GM12891 (cell line): ENCODE measurements at places on chromosomes 16 and 17.

DNA sequence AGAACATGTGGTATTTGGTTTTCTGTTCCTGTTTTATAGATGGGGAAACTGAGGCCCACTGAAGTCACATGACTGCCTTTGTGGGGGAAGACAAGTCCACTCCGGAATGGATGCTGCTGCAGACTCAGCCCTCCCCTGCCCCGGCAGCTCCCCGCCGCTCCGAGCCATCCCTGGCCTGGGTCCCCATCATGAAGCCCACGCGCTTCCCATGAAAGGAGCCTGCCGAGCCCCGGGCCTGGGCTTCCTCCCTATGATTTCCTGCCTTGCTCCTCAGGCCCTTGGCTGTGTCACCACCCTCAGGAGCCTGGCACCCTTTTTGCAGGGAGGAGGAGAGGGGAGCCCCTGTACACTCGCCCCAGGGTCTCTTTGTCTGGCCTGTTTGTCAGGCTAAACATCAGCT lies 125.3 kb upstream of the FOXF1 start:
- no peak for DNase-seq

- DNase-seq, result no peak
These were observed 78.8 kb downstream of the CES1 start for GRCh38 chr16:55754056-55754455.

DNA sequence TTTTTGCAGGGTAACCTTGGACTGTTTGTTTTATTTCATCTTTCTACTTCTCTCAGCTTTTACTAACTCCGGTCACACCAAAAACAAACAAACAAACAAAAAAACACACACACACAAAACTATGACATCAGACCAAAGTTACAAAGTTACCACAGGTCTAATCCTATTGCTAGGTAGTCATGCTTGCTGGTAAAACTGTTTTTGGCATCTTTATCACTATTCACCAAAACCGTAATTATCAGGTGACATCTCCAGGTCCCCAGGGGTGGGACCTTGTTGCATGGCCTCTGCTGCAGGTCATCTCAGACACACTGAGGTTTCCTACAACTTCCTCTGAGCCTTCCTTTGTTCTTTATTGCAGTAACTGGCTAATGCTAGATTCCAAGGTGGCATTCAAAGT lies 162.3 kb downstream of the ABCA8 start:
- no peak for DNase-seq

DNA sequence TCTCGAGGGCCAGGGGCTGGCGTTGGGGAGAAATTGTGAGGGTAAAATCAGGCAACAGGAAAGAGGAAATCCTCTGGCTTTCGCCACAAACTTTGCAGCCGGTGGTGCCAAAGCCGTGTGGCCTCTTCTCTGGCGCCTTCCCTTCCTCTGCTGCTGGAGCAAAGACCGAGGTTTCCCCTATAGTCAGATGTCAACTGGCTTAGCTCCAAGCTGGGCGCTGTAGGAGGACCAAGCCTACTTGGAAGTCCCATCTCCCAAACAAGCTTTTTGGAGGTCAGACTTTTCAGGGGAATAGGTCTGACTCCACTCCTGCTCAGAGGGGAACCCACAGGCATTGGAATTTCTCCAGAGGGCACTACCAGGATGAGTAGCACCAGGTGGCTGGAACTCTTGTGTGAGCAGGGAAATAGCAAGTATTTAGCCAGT lies 5.0 kb downstream of the IGFBP4 start:
- no peak for DNase-seq

DNA sequence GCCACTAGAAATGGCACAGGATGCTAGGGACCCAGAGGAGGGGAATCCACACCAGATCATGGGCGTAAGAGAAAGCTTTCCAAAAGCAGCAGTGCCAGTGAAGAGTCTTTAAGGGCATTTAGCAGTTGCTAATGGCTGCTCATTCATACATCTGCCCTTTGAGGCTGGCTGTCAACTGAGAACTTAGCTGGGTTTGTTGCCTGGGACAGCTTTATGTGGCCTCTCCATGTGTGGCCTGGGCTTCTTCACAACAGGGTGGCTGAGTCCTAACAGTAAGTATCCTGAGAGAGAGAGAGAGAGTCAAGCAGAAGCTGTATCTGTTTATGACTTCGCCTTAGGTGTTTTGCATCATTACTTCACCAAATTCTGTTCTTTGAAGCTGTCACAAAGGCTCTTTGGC lies 286.1 kb upstream of the KCNJ16 start:
- no peak for DNase-seq
